RPMI7951 (cell line): ENCODE measurements at places on chromosomes 5 and 9. TPM values are rescaled to one million over a fixed set of nuclear protein-coding genes. Genes with fewer than 3 reads are reported as not detected.

- DNase-seq = peak; percentile 72
Observed at GRCh38 chr9:35748858-35749514, at the start of the genes GBA2 and RGP1. TSS of gene GBA2 (minus strand) at chr9:35749228. CDS start at chr9:35748704, 524 bp downstream. TSS of gene RGP1 (plus strand) at chr9:35749287. CDS start at chr9:35749756, 469 bp downstream.

GRCh38 chr5:119470105-119470763, 17.9 kb downstream of the HSD17B4 start:
- no peak for DNase-seq

DNA sequence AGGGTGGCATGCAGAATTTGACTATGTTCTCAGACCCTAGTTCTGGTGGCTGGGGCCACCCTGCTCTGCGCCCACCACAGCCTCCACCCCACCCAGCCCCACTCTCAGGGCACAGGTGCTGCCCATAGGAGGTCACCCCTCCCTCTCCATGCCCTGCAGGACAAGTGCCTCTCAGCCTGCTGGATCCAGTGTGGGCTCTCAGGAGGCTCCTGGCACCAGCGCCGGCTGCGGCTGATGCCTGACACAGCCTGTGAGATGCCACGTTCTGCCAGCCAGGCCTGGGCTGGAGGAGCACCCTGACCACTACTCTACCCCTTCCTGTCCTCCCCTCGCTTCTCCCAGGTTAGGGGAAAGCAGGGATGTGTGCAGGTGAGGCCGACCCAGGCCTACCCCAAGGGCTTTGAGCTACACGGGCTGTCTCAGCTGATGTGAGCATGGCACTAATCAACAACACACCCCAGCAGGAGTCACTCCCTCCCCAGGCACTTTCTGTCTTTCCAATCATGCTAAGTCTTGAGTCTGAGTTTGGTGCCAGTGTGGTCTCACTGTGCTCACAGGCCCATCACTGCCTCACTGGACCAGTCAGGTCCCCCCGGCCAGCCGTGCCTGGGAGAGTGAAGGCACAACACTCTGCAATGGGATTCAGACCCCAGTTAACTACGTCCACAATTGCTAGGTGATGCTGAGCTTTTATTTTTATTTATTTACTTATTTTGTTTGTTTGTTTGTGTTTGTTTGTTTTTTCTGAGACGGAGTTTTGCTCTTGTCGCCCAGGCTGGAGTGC, 12.1 kb upstream of the BARX1 start:
- DNase-seq = no peak

DNA sequence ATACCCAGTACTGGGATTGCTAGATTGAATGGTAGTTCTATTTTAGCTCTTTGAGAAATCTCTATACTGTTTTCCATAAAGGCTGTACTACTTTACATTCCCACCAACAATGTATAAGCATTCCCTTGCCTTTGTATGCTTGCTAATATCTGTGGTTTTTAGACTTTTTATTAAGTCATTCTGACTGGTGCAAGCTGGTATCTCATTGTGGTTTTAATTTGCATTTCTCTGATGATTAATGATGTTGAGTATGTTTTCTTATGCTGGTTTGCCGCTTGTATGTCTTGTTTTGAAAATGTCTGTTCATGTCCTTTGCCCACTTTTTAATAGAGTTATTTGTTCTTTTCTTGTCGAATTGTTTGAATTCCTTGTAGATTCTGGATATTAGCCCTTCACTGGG, 512.7 kb upstream of the PAPPA start:
- DNase-seq = peak; percentile 57

DNA sequence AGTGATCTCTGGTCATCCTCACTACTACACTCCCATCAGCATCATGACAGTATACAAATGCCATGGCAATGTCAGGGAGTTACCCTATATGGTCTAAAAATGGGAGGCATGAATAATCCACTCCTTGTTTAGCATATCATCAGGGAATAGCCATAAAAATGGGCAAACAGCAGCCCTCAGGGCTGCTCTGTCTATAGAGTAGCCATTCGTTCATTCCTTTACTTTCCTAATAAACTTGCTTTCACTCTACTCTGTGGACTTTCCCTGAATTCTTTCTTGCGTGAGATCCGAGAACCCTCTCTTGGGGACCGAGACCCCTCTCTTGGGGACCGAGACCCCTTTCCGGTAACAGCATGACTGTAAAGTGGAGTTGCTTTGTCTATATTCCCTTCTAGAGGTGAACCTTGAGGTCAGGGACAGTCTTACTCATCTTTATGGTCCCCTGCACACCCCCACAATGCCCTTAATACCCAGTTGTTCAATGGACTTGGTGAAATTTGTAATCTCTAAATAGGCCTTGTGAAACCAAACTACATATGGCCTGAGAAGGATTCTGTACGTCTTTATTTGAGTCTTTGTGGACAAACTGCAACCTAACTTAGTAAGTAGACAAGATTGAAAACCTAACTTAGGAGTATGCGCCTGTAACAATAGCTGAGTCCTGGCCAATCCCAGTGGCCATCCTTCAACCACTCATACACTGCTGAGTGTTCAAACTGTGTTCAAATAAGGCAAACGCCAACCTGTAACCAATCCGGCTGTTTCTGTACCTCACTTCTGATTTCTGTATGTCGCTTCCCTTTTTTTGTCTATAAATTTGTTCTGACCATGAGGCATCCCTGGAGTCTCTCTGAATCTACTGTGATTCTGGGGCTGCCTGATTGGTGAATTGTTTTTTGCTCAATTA, 32.3 kb upstream of the UBTD2 start:
- no peak for DNase-seq

DNA sequence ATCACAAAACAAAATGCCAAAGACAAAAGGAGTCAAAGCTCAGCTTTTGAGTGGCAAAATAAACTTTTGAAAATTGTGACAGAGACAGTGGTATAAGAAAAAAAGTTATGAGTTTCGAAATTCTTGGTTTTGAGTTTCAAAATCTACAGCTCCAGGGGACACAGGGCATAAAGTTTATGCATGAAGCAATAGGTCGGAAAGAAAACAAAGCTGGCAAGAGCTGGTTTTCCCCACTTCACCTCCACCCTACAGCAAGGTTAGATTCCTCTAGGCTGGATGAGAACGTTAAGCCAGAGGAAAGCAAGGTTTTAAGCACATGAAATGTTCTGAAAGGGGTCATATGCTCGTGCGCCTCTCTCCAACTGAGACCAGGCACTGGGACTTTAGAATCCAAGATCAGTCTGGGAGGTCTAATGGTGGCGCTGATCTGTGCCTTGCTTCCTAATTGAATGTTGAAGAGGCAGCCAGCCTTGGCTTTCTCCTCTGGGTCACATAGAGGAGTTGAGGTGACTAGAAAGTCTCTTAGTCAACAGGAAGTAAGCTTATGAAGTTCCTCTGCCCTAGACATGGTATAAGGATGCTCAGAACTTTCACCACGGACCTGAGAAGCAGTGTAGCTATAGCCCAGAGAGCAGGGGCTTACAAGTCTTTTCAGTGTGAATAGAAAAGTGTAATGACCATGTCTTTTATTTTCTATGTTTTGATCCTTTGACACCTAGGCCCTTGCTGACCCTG, 167.7 kb upstream of the DMAC1 start:
- DNase-seq = no peak

DNA sequence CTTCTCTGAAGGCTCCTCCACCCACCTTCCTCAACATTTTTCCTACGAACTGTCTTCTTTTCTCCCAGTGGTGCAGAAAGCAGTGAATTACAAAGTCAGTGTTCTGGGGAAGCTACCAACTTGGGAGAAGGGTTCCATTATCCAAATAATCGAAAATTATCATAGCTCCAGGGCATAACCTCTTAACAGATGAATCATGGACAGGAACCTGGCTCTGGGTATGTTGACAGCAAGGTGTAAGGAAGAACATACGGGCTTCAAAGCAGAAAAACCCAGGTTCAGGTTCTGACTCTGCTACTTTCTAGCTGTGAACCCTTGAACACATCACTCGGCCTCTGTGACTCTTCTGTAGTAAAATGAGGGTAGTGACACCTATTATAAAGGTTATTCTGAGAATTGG, 351.3 kb downstream of the ENC1 start:
- DNase-seq = no peak

DNA sequence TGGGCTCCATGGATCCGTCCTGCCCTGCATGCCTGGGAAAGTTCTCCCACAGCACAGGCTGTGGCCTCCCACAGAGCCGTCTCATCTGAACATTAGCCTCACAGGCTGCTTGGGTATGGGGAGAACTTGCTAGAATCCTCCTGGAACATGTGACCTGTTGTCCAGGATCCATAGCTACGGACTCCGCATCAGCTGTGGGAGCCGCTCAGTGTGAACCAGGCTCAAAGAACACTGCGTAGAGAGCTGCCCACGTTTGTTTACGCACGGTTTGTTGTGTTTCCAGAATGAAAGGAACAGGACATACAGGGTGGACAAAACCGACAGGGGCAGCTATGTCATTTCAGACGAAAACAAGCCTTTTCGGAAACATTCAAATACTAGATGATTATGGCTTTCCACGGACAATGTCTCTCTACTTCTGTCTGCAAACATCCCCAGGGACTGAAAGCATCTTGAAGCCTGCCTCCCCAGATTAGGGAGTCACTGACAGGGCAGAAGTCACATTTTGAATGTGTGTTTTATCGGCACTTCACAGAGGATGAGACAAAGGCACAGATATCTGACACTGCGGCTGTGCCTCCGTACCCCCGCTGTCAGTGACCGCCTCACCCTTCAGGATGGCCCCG, 390.3 kb downstream of the GADD45G start:
- no peak for DNase-seq

- peak; percentile 91 for DNase-seq
Observed at GRCh38 chr9:88537761-88538091, 2.7 kb downstream of the NXNL2 start.

DNA sequence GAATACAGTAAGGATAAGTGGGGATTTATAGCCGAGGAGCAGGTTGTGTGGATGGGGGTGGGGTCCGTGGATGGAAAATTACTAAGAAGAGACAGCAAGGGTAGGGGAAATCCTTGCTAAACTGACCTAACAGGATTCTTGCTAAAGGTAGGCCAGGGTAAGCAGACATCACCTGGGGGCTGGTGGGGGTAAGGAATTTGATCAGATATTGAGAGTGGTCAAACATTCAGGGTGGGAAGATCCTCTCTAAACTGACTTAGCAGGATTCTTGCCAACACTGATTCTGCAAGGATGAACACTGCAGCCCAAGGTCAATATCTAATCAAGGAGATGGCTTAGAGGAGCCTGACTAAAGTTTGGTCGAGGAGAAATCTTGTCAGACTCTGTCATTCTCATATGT, 2.7 kb upstream of the PLGRKT start:
- DNase-seq = no peak

DNA sequence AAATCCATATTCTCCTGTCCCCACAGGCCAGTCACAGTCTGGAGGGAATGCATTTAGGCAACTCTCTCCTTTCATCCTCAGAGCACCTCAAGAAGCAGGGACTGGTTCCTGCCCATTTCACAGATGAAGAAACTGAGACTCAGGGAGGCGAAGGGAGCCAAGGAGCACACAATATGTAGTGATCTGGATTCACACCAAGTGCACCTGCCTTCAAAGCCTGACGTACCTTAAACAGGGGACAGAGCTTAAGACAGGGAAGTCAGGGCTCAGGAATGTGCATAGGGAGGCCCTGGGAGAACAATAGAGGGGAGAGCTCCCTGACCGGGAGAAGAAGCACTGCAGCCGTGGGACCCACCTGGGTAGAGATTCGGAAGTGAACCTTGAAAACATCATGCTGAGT, 83.0 kb downstream of the GABBR2 start:
- DNase-seq = no peak

- peak; percentile 29 for DNase-seq
Observed at GRCh38 chr9:13956107-13956506, 357.8 kb downstream of the NFIB start.

DNA sequence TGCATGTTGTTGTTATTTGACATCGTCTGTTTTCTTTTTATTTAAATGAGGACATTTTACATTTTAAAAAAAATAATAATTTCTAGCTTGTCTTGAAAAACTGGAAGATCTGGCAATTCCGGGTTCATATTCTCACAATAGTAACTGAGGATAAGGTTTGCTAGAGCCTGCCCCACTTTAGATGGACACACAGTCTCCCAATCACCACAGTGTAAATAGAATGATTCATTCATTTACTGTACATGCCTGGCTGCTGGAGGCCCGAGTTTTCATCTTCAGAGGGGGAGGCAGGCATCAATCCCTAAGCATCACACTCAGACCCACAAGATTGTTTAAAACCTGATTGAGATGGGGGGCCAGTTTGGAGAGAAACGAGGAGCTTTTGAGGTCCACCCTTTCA, 2039.7 kb upstream of the WWC1 start:
- no peak for DNase-seq

DNA sequence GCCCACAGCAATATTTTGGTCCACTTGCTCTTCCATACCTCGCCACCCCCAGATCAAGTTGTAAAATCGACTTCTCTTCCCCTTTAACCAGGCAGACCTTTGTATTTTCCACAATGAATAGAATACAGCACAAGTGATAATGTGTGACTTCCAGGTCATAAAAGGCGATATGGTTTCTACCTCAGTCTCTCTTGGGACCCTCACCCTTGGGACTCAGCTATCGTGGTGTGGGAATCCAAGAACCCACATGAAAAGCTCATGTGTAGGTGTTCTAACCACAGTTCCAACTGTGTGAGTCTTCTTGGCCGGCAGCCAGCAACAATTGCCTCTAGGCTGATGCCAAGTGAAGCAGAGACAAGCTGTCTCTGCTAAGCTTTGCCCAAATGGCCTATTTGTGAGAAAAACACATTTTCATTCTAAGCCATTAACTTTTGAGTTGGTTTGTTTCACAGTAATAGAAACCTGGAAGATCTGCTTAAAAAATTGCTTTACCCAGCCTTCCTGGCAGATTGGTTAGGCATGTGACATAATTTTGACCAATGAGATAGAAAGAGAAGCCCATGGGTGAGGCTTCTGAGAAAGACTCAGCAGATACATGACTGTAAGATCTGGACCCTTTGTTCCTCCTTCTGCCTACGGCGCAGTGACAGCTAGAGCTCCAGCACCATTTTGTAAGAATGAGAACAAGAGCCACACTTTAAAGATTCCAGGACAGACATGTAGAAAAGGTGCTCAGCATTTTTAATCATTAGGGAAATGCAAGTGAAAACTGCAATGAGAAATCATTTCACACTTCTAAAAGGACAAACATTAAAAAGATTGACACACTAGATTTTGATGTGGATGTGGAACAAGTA, 18.3 kb upstream of the MLLT3 start:
- peak; percentile 82 for DNase-seq

The PDGFRB gene
- total RNA-seq = 58.6 and 67.6 TPM in 2 replicates

The GLRA1 gene
- total RNA-seq = not detected in 2 replicates

The TXNDC15 gene
- total RNA-seq = 83.4 and 104 TPM in 2 replicates

The TMOD1 gene
- total RNA-seq = 0.98 and 1.3 TPM in 2 replicates

The HTR4 gene
- total RNA-seq = not detected in 2 replicates

The GMCL2 gene
- not detected in 2 replicates for total RNA-seq

The PCDHB11 gene
- total RNA-seq = 0.12 and 0.20 TPM in 2 replicates

The TMEM232 gene
- 0.24 and 0.29 TPM in 2 replicates for total RNA-seq

The IPPK gene
- total RNA-seq = 5.4 and 7.6 TPM in 2 replicates

The C9orf43 gene
- 0.12 and 0.49 TPM in 2 replicates for total RNA-seq

The SV2C gene
- total RNA-seq = under 0.01 TPM in 1 of 2 replicates, not detected in the other

The PCDHGA7 gene
- 4.6 and 5.5 TPM in 2 replicates for total RNA-seq

The SREK1IP1 gene
- total RNA-seq = 4.6 and 6.6 TPM in 2 replicates

The PCDHGB3 gene
- 1.1 and 1.6 TPM in 2 replicates for total RNA-seq
